Tibial nerve (tissue), 4 donors: ENCODE measurements at places on chromosomes 1 and 21. TPM values are rescaled to one million over a fixed set of nuclear protein-coding genes. Genes with fewer than 3 reads are reported as not detected.

ZNF683 gene
- total RNA-seq: not detected

DNA sequence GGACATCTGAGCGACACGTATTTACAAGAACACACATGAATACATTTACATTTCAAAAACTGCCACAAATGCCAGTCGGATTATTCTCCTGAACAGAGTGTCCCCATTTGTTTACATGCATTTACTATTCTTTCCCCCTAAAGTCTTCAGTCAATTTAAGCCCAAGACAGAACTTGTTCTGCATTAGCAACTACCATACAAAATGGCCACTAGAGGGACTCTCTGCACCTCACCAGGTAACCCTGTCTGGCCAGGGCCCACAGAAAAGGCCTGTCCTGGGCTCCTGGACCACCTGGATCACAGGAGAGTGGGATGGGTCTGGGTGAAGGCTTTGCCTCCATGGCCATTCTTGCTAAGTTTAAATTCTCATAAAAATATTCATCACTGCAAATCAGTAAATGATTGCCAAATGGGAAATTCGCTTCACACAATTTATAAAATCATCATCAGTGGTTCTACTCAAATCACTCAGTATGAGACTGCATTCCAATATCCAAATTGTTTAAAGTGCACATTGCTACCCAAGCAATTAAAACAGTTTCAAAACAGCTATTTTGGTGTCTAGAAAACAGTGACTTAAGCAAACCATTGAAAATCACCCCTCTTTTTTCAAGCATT lies 12.5 kb upstream of the GUCA2A start:
- H3K4me3 ChIP-seq: no peak overlapping the region
- H3K36me3 ChIP-seq: no peaks in the 10 kb centered on the region
- H3K4me1 ChIP-seq: peaks cover 13% of the 10 kb centered on the region

DNA sequence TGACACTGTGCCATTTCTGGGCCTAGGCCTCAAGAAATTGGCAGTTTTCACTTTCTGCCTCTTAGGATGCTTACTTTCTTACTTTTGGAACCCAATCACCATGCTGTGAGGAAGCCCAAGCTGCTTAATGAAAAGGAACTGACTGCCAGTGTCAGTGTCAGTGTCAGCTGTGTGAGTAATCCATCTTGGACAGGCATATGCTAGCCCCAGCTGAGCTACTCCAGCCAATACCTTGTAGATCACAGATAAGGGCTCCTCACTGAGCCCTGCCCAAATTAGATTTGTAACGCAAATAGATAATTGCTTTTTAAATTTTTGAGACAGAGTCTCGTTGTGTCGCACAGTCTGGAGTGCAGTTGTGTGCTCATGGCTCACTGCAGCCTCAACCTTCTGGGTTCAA lies 59.6 kb downstream of the SELENOF start:
- no peaks in the 10 kb centered on the region for H3K27me3 ChIP-seq
- no peak for DNase-seq
- no peak overlapping the region for H3K27ac ChIP-seq
- H3K4me3 ChIP-seq: no peak overlapping the region

TSPAN1 gene
- total RNA-seq: 8.6 TPM

KIAA1614 gene
- total RNA-seq: 14.9 TPM
